ENCODE measurements at places on chromosomes 3 and 15. TPM values are rescaled to one million over a fixed set of nuclear protein-coding genes. Genes with fewer than 3 reads are reported as not detected.

The UROC1 gene
- total RNA-seq = not detected

The SLC22A13 gene
- 0.93 TPM for total RNA-seq

The NOX5 gene
- total RNA-seq = 0.02 TPM

The SCG5 gene
- 4.1 TPM for total RNA-seq

The ATP8B4 gene
- 22.5 TPM for total RNA-seq

The ROPN1 gene
- total RNA-seq = not detected

All from T-helper 2 cell treated with Interferon-gamma antibody and Interleukin-4, amounts not matched to agents 100 ng/mL and 5 ng/mL, for 36 hours (primary cell).